Type B pancreatic cell (in vitro differentiated cells): ENCODE measurements at places on chromosomes 3 and 15.

DNA sequence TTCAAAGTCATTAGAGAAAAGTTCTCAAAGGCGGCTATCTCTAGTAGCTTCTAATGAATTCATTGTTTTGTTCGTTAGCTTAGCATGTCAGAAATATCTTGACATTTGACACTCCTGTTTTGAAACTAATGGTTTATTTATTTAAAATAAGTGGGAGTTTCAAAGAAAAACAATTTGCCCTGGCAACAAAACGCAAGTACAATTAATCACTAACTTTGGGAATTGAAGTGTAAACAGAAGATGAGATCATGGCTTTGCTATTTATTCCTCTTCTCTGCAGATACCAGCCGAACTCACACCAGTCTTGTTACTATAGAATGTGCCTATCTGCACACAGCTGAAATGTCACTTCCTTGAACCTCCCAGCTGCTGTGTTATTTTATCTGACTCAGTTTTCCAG lies 27.5 kb downstream of the MASP1 start:
- DNase-seq = no peak

DNA sequence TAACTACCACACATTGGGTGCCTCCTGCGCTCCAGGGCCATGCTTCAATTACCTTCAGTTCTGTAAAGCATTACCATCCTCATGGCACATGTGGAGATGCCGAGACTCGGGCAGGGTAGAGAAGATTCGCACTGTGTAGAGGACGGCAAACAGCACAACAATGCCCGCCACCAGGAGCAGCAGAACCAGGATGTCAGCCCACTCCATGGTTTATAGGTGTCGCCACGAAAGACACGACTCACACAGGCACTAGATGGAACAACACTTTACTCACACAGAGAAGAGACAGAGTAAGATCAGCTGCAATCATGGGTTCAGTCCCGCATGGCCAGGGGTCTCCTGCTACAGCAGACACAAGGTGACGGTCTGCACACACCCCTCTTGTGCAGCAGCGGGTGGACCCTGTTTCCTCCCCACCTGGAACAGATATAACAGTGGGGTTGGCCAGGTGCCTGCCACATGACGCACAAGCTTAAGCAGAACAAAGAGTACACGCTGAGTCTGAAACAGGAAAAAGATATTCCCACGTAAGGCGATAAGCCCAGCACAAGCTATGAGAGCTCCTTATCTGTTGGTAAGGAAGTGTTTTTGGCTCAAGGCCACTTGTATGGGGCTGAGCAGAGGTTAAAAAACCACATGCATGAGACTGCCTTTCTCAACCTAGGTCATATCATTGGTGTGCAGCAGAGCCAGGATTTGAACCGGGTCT lies 2.5 kb upstream of the TBC1D21 start:
- peak; percentile 42 for DNase-seq

- no peak for DNase-seq
Measured at GRCh38 chr3:110569073-110569472, 502.5 kb upstream of the NECTIN3 start.

- peak; percentile 58 for DNase-seq
Measured at GRCh38 chr3:126147932-126148683, 32.3 kb downstream of the ALDH1L1 start.

- DNase-seq = no peak
Measured at GRCh38 chr15:79858469-79858868, 38.3 kb downstream of the MTHFS start.

GRCh38 chr15:82587805-82588204 lies 47.5 kb upstream of the RPS17 start:
- DNase-seq = no peak

- DNase-seq = no peak
Measured at GRCh38 chr3:179958143-179958542, 78.6 kb downstream of the PEX5L start.

DNA sequence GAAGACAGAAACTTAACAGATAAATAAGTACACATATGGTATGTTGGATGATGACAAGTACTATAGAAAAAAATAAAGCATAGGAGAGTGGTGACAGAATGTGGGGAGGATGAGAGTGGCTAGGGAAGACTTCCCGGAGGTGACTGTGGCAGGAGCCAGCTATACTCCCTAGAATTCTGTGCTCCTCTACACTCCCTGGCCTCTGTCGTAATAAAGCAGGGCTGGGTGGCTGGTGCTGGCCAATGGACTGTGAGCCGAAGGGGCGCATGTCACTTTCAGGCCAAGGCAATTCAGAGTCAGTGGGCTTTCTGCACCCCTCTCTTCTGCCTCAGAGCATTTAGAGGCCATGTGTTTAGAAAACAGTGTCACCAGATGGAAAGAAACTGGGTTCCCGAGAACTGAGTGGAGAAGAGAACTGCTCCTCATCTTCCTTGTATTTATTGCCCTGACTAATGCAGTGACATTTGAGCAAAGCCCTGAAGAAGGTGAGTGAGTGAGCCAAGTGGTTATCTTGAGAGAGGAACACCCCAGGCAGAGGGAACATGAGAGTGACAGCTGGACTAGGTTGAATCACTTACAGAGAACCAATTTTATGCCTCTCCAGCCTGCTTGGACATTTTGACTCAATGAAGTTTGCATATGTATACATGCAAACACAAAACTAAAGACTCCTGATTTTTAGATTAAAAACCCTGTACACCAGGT lies 5.2 kb upstream of the VPS8 start:
- no peak for DNase-seq

DNA sequence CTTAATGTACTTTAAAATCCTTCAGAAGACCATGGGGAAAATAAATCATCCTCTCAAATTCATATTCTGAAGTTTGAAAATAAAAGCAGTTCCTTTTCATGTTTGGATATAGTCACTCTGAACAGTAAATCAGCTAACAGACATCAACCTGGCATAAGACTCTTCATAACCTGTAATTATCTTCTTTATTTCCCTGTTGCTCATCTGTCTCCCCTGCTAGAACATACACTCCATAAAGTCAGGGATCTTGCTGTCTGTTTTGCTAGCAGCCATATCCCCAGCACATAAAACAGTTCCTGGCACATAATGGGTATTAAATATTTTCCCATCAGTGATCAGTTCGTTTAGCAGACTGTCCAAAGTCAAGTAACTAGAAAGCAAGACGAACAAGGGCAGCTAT lies 11.2 kb downstream of the VGLL4 start:
- DNase-seq = no peak

DNA sequence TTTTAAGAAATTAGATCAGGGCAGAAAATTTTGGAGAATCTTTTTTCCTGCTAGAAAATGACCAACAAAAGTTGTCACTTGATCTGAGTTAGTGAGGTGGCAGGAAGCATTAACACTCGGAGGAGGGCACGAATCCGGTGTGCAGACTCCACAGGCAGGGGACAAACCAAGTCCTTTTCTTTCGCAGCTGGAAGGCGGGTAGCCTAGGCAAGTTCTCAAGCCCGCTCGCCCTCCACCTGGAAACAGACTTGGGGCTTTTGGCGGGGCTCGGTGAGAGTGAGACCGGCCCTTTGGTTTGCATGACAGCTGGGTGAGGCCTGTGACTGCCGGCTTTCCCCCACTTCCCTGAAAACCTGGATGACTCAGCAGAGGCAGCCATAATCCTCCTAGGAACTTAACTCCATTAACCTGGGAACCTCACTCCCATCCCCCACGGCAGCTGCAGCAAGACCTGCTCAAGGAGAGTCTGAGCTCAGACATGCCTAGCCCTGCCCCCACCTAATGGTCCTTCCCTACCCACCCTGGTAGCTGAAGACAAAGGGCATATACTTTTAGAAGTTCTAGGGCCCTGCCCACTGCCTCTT lies 134.8 kb downstream of the MFSD1 start:
- no peak for DNase-seq

DNA sequence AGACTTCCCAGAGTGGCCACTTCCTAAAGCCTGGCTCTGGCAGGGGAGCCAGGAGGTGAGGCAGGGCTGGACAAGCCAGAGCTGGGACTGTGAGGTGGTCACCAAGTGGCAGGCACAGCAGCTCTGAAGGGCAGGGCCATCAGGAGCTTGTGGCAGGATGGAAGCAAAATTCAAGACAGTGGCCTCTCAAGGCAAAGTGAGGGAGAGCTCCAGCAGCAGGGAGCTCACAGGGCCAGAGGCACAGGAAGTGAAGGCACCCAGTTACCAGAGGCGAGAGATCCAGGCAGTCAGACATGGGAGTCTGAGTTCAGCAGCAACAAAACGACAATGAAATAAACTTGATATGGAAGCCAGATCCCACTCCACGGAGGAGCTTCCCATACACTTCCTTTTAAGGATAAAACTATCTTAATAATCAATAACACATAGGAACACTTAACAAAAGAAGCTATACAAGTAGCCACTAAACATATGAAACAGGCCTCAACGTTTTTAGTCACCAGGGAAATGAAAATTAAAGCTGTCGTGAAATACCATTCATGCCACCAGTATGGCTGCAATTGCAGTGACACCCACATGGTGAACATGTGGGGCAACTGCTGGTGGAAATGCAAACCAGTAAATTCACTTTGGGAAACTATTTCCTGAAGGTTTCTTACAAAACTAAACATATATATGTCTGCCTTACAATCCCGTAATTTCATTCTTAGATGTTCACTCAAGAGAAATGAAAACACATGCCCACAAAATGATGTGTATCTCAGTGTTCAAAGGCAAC lies 35.4 kb upstream of the TMEM158 start:
- DNase-seq = no peak

GRCh38 chr3:114231616-114232015 lies 5.8 kb downstream of the ZNF80 start:
- DNase-seq = no peak

GRCh38 chr15:33296856-33297255 lies 13.9 kb upstream of the RYR3 start:
- no peak for DNase-seq

DNA sequence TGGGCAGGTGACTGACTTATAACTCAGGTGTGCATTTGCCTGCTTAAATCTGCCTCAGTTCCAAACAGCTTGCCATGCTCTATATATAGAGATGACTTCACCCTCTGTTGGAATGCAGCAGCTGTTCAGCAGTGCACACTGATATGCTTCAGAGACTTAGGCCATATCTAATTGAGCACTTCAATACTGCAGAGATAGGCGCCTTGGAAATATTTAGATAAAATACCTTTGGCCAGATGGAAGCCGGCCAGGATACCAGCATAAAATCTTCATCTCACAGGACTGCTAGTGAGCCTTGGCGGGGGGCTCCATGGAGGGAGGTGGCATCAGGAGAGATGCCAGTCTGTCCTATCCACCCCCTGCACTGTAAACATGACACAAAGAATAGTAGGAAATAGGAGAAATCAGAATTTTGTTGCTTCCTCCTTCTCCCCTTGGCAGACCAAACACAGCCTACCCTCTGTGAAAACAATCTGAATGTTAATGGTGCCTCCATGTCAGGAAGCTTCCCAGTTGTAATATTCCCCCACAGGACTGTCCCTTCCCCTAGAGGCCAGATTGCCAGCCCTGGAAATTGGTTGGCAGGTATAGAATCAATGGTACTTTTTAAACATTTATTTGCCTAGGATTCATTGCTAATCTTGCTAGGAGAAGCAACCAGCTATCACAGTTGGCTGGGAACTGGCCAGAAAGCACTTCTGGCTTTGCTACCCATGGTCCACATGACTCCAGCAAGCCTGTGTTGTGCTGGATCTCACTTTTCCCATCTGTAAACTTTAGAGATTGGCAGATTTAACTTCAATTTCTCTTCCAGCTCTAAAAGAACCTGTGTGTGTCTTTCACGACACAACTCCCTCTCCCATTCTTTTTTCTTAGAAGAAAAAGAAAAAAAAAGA lies 215.5 kb upstream of the KCNMB2 start:
- DNase-seq = no peak

DNA sequence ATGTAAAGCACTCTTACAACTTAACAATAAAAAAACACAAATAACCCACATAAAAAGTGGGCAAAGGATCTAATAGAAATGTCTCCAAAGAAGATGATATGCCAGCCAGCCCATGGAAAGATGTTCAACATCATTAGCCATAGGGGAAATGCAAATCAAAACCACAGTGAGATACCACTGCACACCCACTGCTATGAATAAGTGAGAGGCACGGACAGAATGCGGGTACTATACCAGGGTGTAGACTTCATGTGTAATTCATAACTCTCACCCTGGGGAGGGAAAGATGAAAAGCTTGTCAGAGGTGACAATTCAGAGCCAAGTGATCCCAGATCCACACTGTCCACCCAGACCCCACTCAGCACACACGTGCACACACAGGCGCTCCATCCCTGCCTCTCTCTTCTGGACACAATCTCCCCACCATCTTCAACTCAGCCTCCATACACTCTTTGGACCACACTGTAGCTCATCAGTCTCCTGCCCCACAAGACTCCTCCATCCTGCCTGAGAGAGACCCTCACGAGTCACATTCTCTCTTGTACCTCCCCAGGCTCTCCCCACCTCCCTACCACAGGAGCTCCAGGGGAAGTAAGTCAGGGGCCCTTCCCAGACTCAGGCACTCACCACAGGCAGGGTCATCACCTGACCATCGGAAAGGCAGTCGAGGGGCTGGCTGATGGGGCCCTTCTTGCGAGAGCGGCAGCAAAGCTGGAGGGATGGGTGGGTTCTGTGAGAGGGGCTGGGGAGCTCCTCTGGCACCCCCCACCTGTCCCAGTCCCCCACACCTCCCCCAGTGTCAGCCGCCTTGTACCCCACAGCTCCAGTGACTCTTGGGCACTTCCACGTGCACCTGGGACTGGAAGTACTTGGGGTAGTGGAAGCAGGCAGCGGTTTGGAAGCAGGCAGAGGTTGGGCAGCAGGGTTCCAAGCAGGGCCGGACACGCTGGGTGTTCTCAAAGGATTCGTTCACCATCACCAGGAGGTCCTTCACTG lies 21.3 kb downstream of the PLA2G4E start:
- DNase-seq = no peak

- DNase-seq = no peak
Measured at GRCh38 chr3:55597641-55598040, 110.5 kb upstream of the WNT5A start.

- no peak for DNase-seq
Measured at GRCh38 chr15:29534378-29534777, 264.8 kb upstream of the NSMCE3 start.

DNA sequence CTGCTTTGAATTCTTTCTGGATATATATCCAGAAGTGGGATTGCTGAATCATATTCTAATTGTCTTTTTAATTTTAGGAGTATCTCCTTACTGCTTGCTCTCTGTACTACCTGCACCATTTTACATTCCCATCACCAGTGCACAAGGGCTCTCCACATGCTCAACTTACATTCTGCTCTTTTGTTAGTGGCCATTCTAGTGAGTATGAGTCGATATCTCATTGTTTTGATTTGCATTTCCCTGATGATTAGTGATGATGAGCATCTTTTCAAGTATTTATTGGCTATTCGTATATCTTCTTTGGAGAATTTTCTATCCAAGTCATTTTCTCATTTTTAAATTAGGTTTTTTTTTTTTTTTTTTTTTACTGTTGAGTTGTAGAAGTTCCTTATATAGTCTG lies 29.5 kb downstream of the PFN2 start:
- no peak for DNase-seq

DNA sequence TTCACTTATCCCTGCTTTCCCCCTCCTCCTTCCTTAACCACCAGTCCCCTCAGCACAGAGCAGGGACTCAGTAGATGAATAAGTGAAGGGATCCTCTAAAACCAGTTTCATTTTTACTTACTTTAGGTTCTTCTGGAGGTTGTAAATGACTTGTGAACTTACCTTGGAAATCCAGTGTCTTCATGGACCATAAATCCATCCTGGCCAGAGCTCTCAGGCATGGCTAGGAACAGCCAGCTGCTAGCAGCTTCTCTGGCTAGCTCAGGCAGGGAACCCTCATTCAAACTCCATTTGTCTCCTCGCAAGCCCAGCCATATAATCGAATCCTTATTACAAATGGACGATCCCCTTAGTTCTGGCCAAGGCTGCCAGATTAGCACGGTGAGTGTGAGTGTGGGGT lies 78.5 kb downstream of the LRTM1 start:
- DNase-seq = no peak
